ENCODE measurements at places on chromosomes 12 and 14.

DNA sequence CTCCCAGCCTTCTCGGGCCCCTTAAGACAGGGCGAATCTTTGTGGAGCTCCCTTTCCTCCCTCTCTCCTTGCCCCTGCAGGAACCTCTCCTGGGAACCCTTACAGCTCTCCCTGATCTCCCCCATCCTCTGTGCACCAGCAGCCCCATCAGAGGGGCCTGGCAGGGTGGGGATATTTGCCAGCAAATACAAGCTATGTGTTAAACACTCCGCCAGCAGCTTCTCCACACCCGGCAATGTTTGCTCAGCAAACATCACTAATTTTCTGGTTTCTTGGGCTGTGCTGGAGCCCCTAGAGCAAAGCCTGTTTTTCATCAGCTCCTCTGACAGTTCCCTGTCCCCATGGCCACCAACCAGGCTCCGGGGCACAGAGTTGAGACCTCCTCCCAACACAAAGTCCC lies 147.5 kb upstream of the LHX5 start:
- DNase-seq = no peak

DNA sequence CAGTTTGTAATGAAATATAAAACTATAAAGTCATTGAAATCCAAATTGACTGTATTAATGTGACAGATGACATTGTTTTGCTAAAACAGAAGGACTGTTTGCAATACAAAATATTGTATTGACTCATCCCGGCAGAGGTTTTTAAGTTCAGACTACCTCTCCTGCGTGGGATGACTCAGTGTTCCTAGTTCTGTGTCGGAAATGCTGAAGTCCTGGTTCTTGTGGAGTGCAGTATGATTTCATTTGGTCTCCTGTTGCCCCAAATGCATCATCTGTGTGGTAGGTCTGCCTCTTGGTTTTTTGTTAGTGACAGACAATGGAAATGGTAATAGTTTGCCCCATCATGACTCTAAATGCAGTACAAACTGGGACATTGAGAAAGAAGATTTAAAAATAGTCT lies 27.8 kb downstream of the PELI2 start:
- DNase-seq = no peak

DNA sequence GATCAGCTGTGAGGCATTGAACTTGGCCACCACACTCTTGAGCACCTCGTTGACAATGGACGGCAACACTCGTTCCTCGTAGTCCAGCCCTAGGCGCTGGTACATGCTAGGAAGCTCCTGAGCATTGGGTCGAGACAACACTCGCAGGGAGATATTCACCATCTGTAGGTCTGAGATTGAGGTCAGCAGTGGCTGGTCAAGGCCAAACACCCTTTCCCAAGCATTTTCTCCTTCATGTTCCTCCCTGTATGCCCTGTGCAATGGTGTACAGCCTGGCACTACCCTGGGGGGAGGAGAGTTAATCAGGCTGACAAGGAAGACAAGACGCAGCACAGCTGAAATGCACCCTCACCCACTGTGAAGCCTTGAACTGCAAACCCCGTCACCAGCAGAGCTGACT lies 2.0 kb downstream of the PHB2 start:
- DNase-seq = no peak

DNA sequence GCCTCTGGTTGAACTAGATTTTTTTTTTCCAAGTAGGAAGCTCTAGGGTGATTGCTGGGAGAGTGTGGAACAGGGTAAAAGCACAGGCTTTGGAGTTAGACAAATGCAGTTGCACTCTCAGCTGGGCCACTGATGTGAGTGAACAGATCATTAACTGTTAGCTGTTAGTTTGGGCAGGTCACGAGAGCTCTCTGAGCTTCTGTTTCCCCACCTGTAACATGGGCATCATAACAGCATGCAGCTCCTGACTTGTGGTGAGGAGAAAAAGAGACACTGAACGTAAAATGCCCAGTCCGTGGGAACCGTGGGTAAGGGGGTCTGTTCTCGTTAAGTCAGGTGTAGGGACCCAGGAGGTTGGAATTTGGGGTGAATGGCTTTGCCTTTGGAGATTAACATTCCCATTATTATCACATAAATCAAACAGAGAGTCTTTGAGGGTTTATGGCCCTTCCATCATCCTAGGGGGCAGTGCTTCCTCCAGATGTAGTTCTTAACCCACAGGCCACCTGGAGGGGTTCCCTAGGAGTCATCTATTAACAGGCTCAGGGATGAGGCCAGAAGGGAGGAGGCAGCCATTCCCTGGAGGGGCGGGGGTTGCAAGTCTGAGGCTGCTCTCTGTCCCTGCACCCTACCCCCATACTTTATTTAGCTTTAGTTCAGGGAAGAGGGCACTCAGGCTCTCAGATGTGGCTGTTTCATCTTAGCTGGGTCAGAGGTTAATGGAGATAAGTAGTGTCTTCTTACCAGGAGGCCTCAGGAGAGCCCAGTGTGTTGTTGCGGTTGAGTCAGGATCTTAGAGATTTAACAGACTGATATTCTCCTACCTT lies 135.2 kb downstream of the DACT1 start:
- no peak for DNase-seq

- DNase-seq = no peak
These were observed 181.0 kb downstream of the MON2 start for GRCh38 chr12:62647586-62647985.

DNA sequence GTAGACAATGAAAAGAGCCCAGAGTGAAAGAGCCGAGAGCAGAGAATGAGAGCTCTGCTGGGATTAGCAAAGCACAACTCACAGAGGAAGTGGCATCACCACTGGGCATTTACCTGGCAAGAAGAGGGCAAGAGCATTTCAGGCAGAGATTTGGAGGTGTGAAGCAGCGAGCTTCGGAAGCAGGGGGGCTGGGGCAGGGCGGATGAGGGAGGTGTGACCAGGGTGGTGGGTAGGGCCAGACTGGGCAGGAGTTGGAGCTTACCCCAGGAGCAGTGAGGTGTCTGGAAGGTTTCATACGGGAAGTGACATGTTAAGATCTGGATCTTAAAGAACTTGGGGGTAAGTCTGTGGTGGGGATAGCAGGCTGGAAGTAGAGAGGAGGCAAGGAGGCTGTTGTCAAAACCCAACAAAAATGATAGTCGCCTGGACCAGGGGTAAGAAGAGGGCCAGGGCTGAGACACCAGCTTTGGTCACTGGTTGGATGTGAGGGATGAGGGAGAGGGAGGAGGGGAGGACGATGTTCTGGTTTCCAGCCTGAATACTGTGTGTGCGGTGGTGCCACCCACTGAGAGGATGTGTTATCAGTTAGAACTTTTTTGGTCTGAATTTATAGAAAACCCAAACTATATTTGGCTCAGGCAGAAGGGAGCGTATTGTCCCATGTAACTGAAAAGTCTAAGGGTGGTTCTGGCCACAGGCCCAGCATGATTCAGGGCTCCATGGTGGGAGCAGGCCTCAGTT lies 5.2 kb downstream of the SMIM41 start:
- no peak for DNase-seq

Measured in cortex of kidney (tissue), 1 donor.